HCT116 (cell line): ENCODE measurements at places on chromosomes 11 and 22.

GRCh38 chr11:33317662-33318061 is 60.5 kb downstream of the HIPK3 start:
- no peak for DNase-seq

DNA sequence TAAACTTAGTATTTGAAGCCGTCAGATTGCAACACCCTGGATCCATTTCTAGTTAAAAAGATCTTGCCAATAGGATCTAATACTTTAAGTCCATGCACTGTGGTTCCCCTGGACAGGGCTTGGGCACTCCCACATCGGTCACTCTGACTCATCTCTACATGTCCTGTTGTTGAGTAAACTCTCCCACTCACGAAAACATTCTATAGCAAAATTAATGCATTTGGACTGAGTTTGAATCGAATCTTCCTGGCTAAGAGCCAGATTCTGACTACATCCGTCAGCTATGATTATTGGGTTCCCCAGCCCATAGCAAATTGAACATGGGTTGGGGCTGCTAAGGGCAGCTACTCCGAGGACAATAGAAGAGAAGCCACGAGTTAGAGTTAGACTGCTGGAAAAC is 182.1 kb upstream of the SORL1-AS1 start:
- no peak for DNase-seq

GRCh38 chr11:11095831-11096723 is 238.2 kb upstream of the ZBED5 start:
- no peak for DNase-seq

GRCh38 chr22:30187529-30188407 is 58.8 kb downstream of the LIF start:
- DNase-seq = no peak

- DNase-seq = no peak
Measured at GRCh38 chr11:111633248-111633647, 31.0 kb downstream of the SIK2 start.

- no peak for DNase-seq
Measured at GRCh38 chr22:44024288-44024921, at the start of gene PARVB. Gene PARVB (plus strand): TSS chr22:44024302. CDS start chr22:44024340, 38 bp downstream.

DNA sequence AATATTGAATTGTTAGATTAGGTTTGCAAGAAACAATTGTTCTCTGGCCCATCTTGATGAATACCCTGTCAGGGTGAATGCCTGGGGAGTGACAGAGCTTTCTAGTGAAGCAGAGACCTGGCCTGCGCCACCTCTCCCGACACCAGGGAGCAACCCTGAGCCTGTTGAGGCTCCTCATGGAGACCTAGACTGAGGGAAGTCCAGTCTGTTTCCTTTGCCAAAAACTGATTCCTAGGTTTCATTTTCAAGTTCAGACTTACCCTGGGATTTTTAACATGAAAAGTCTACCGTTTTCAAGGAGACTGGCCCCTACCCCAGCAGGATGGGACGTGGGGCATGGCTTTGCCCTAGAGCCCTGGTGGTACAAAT is 173.7 kb upstream of the SORL1-AS1 start:
- no peak for DNase-seq

- DNase-seq = no peak
Measured at GRCh38 chr11:115384236-115384635, 120.0 kb downstream of the CADM1 start.

GRCh38 chr11:60457576-60457975 is 1.9 kb downstream of the MS4A1 start:
- DNase-seq = no peak

- DNase-seq = no peak
Measured at GRCh38 chr22:30628491-30628890, 7.1 kb upstream of the SLC35E4 start.

- no peak for DNase-seq
Measured at GRCh38 chr11:73537969-73538368, 59.9 kb downstream of the FAM168A start.
